AG20443 (cell line): ENCODE measurements at places on chromosomes 4 and X.

DNA sequence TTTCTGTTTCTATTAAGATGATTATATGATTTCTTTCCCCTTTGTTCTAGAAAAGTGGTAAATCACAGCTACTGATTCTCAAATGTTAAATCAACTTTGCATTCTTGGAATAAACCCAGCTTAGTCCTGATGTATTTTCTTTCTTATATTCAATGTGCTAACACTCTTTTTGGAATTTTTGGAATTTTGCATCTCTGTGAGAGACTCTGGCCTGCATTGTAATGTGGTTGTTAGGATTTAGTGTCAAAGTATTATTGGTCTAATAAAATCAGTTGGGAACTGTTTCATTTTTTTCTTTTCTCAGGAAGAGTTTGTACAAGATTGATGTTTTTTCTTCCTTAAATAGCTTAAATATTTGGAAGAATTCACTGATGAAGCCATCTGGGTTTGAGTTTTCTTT is 109.6 kb downstream of the KIT start:
- no peak for DNase-seq

DNA sequence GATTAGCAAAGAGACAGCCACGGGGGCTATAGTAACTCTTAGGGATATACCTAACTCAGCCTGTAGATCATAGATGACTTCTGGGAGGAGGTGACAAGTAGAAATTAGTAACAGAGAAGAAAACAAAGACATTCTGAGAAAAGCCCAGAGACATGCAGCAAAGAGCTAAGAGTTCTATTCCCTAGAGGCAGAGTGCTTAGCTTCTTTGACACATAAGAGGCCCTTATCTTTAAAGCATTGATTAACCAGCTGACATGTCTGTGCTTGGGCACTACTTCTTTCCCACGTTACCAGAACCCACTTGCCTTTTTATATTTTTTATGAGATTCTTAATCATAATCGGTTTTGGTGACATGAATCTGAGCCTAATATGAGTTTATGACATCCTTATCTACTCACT is 179.5 kb downstream of the GABRB1 start:
- no peak for DNase-seq

- DNase-seq, result no peak
Observed at GRCh38 chr4:17719106-17719505, 62.3 kb downstream of the FAM184B start.

DNA sequence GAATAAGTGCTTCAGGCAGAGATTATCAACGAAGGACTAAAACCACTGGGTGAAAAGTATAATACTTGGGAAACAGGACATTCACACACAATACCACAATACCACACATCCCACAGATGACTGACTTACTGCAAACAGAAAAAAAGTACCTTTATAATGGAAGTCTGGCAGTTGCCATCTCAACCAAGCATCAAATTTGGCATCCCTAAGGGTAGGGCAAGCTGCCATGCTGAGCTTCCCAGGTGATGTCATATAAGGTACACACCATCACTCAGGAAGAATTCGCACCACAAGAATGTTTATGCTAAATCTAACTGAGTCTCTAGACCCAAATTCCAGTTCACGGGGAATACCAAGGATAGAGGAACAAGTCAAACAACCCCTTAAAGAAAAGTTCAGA is 9.1 kb downstream of the QDPR start:
- DNase-seq, result no peak

DNA sequence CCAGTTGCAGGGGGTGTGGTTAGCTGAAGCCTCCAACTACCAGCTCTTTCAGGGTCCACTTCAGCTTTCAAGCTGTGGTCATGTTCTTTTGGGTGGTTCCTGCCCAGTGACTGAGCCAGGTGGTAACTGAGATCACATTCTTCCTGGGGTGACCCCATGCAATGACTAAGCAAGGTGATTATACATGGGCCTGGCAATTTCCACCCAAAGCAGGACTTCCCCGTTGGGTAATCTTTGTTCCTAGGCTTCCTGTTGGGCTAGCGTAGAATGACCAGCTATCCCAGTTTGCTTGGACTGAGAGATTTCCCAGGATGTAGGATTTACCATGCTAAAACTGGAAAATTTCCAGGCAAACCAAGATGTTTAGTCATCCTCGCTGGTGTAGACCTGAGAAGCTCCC is 18.4 kb upstream of the MAGEB17 start:
- DNase-seq, result no peak

DNA sequence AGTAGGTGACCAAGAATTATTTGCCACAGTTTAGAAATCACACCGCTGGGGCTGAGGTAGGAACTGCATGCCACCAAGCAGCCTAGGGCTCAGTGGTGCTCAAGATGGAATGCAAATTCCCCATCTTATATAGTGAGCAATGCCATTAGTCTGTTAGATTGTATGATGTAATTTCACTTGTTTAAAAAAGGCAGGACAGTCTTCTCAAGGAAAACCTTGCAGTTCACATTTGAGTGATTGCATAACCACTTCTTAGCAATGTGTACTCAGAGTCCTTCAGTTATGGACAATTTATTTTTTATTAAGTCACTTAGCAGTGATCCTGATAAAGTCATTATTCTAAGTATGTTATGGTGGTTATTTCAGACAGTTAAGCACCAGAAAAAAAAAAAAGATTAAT is 142.9 kb upstream of the SFRP2 start:
- peak; percentile 47 for DNase-seq

DNA sequence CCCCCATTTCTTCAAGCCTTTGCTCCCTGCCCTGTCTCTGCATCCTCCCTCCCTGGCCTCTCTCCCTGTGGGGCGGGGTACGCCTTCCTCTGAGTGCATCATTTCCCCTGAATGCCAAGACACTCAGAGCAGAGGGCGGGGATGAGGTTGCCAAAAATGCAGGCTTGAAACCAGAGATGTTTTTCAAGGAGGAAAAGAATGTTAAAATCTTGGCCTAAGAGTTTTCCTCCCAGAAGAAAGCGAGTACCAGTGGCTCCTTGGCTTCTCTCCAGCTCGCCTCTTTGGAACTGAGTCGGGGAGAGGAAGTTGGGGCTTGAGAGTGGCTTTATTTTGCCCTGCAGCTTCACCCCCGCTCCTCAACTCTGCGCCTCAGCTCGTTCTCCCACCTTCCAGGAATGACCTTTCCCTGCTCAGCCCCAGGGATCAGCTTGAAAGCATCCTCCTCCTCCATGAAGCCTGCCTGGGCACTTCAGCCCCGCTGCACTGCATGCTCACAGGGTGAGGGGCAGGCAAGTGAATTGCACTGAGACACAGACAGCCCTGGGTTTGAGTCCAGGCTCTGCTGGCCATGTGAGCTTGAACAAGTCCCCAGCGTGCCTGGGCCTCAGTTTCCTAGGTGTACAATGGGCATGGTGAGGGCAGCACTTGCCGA is 57.5 kb upstream of the SORCS2 start:
- peak; percentile 96 for DNase-seq

- DNase-seq, result no peak
Observed at GRCh38 chr4:8290701-8290970, 21.1 kb downstream of the HTRA3 start.

DNA sequence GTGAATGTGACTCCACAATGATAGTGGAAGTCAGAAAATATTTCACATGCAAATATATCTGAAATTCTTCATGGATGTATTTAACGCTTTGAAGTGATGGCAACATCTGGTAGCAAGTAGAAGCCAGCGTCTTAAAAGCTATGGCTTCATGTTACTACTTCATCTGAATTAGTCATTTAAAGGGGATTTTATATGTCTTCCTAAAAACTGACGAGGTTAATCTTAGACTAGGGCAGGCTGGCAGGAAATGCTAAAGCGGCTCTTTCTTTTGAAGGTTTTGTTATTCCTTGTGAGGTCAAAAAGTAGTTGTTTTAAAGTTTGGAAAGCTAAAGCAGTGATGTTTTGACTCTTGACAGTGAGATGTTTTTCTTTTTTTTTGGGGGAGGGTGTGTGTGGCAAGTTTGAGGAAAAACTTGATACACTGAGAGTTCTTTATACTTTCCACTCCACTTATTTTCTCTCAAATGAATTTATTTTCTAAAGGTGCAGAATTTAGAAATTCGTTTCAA is 22.6 kb downstream of the PLS3 start:
- no peak for DNase-seq

- no peak for DNase-seq
Observed at GRCh38 chrX:57044245-57044644, 48.9 kb upstream of the SPIN3 start.

DNA sequence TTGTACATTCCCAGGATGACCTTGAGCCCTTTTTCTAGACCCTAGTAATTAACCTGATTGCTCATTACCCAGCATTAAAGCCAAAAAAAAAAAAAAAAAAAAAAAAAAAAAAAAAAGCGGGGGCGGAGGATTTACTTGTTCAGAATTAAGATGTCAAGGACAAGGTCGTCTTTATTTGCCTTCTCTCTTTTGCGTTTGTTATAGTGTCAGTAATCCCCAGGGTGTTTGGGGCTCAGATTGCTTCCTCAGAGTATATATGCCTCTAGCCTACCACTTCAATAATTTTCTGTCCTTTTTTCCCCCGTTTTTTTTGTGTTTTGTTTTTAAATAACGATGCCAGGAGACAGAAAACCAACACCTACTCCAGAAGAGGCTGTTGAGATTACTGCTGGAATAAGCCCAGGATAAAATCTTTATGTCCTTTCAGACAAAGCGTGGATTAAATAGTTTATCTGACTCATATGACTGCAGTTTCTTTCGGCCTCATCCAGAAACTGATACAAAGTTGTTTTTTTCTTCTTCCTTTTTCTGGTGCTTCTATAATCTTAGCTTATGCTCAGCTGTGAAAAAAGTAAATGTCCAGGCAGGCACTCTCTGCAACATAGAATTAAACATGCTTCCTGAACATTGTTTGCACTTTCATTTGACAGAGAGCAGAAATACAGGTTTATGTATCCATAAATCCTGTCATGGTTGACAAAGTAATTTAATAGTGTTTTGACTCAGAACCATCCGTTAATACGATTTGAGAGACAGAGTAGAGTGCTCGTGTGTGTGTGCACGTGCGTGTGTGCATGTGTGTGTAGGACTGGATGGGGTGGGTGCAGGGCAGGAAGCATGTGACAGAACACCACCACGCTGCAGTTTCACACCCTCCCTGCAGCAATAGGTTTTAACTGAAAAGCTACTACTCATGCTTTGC is 138.6 kb downstream of the AFF1 start:
- no peak for DNase-seq

DNA sequence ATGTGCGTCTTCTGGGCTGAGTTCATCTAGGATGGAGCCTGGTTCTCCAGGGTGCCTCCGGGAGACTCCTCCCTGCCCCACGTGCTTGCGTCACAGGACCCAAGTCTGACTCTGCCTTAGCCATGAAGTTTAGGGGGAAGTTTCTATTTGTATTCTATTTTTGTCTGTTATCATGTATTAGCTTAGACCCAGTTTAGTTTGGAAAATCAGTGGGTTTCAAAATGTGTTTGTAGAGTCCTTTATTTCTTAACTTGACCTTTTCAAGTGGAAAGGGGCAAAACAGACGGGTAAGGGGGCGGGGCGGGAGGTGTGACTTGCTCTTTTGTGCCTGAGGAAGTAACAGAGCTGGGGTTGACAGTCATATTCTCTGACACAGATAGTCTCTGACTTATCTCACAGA is 86.0 kb downstream of the HTT start:
- DNase-seq, result no peak

GRCh38 chr4:109406337-109406931 is 27.2 kb upstream of the SEC24B start:
- DNase-seq, result peak; percentile 48

GRCh38 chr4:102535398-102536082 is 34.4 kb downstream of the NFKB1 start:
- DNase-seq, result peak; percentile 42

GRCh38 chrX:10246297-10246696 is 89.5 kb downstream of the CLCN4 start:
- DNase-seq, result no peak

GRCh38 chr4:121706595-121707021 is 9.8 kb upstream of the ANXA5 start:
- peak; percentile 75 for DNase-seq

DNA sequence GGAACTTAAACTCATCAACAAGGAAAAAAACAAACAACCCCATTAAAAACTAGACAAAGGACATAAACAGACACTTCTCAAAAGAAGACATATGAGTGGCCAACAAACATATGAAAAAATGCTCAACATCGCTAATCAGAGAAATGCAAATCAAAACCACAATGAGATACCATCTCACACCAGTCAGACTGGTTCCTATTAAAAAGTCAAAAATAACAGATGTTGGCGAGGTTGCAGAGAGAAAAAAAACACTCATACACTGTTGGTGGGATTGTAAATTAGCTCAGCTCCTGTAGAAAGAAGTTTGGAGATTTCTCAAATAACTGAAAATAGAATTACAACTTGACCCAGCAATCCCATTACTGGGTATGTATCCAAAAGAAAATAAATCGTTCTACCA is 28.7 kb downstream of the APLN start:
- no peak for DNase-seq

- no peak for DNase-seq
Observed at GRCh38 chr4:3114377-3114776, 39.9 kb downstream of the HTT start.

- no peak for DNase-seq
Observed at GRCh38 chr4:129437347-129437746, 341.4 kb downstream of the C4orf33 start.

- DNase-seq, result peak; percentile 10
Observed at GRCh38 chr4:20086799-20087521, 164.7 kb upstream of the SLIT2 start.

GRCh38 chr4:142940425-142941330 is 94.6 kb upstream of the INPP4B start:
- no peak for DNase-seq

- no peak for DNase-seq
Observed at GRCh38 chr4:147785129-147785528, 53.2 kb downstream of the ARHGAP10 start.

- DNase-seq, result no peak
Observed at GRCh38 chr4:146178126-146178525, 2.6 kb downstream of the LSM6 start.

DNA sequence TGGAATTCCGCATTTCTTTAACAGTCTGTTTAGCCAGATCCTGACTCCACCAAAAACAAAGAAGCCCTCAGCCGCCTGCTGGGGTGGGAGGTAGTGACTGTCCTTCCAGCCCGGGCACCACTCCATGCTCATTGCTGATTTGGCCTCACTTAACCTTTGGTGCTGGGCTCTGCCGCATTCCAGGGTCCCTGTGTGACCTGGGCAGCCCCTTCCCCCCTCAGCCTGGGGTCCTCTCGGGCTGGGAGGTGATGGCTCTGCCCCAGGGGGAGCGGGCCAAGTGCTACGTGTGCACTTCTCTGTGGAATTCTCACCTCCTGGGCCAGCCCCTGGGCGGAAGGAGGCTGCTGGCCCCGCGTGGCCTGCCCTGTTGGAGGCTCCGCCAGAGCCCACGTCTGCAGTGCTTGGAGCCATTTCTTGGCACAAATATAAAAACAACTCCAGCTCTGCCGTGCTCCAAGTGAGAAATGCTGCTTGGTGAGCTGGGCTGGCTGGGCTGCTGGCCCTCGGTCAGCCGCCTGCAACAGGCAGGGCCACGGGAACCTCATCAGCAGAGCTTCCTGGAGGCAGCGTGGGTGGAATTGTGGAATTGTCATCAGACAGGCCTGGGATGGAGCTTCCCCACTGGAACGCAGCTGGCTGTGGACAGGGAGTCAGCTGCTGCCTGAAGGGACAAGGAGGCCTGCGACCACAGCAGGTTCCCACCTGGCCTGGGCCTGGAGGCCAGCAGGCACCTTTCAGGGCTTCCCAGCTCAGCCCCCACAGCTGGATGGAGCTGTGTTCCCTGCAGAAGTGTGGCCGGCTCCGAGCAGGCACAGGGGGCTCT is 66.0 kb downstream of the TRMT44 start:
- DNase-seq, result peak; percentile 65

GRCh38 chr4:55834086-55834795 is 14.7 kb downstream of the EXOC1L start:
- no peak for DNase-seq
